Stimulated activated CD8-positive, alpha-beta memory T cell treated with anti-CD3 and anti-CD28 coated beads, Interleukin-4, amount 100 ng/mL, for 1 hour (primary cell): ENCODE measurements at places on chromosomes 16 and 17.

DNA sequence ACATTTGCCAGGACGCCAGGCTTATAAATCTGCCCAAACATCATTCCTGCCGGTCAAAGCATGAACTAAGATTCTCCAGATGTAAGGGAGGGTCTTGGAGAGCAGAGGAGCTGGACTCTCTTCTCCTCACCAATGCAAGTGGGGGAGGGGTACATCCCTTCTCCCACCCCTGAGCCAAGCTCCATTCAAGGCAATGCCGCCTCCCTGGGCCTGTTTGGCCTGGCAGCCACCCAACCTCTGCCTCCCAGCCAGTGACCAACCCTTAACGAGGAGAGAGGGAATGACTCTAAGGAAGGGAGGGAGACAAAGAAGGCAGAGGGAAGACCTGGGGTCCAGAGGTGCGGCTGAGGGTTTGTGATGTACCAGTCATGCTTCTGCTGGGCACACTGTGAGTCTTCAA lies 13.8 kb downstream of the C17orf50 start:
- no peak for DNase-seq

- no peak for DNase-seq
Observed at GRCh38 chr16:56916571-56917403, 15.2 kb upstream of the HERPUD1 start.

- no peak for DNase-seq
Observed at GRCh38 chr16:85220964-85221731, 108.9 kb upstream of the CIBAR2 start.

- DNase-seq, result no peak
Observed at GRCh38 chr16:47721006-47721637, 260.0 kb downstream of the PHKB start.

GRCh38 chr17:83190004-83190385 lies 110.6 kb downstream of the METRNL start:
- no peak for DNase-seq

DNA sequence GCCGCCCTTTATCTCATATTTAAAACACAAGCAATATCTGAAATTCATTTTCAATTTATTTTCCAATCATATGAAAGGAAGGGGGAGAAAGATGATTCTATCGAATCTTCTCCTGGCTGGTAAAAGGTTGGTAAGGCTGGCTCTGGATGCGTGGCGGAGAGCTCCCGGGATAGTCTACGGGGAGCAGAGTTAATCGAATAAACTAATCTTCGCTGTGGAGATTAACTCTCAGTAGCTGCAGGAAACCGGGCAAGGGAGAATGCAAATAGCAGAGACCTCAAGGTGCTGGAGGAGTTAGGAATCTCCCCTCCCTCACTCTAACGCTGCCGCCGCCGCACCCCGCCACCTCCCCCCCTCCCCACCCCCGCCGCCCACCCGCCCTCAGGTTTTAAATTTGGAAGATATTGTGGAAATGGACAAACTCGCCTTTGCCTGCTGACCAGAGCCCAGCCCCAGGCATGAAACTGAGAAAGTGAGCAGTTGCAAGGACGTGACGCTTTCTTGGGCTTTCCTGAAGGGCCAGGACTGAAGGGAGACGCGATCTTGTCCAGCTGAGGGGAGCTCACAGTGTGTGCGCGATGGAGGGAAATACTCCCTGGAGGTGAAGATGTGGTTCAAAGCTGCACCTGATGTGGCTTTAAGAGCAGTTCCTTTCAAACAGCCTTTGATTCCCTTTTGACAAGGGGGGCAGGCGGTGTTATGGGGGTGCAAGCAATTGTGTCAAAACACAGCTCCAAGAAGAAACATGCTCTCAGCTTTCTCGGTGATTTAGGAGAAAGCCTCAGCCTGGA lies 308.2 kb upstream of the IRX3 start:
- DNase-seq, result no peak

GRCh38 chr16:87306516-87306915 lies 10.7 kb downstream of the C16orf95 start:
- DNase-seq, result no peak

DNA sequence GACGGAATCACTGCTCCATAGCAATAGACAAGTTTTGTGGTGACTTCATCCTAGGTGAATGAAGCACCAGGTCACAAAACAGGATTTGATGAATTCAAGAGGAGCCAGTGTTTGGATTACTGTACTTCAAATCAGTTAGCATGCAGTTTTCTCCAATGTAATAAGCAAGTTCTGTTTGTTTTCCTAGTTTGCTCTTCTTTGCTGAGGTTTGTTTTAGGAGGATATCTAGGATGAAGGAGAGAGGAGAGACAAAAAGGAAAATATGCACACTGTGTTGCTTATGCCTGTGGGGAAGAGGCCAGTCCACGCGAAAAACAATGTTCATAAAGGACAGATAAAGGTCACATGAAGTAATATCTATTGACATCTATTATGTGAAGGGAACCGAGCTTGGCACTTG lies 9.0 kb downstream of the KRT37 start:
- DNase-seq, result no peak

- DNase-seq, result no peak
Observed at GRCh38 chr17:70855401-70856054, 686.2 kb downstream of the KCNJ2 start.

GRCh38 chr16:11677959-11678881 lies 10.0 kb downstream of the SNN start:
- DNase-seq, result no peak

- DNase-seq, result no peak
Observed at GRCh38 chr16:68290450-68290849, 20.3 kb downstream of the SLC7A6OS start.

GRCh38 chr17:66809408-66809807 lies 25.5 kb upstream of the CACNG5 start:
- DNase-seq, result no peak

- DNase-seq, result peak; percentile 72
Observed at GRCh38 chr17:50139950-50140885, 10.3 kb upstream of the SAMD14 start.

GRCh38 chr16:11082108-11082859 lies 137.9 kb downstream of the CLEC16A start:
- no peak for DNase-seq

DNA sequence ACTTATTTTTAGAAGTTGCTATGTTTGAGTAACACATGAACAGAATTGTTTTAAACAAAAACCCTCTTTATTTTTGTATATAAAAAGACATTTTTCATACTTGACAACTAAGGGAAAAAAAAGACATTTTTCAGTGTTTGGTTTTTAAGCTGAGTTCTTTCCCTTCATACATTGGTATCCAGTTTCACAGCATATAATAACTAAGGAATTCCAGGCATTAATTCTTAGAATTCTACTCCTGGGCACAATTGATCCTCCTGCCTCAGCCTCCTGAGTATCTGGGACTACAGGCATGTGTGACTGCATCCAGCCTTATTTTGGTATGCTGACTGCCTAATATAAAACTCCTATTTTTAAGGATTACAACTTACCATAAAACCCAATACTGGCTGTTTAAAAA lies 8.4 kb downstream of the FBXO47 start:
- no peak for DNase-seq

DNA sequence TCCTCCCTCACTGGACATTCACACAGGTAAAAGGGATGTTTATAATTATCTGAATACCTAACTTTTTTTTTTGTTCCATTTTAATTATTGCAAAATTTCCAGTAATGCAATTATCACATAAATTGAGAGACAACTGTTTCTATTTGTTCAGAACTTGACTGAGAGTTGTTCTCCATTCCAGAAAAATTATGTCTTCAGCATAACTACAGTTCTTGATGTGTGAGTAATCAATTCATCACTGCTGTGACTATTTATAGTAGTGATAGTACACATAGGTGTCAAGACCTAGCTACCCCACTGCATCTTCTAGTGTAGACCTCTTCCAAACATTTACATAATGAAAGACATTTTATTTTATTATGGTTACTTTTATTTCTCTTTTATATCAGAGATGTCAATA lies 5.8 kb upstream of the TNRC6A start:
- DNase-seq, result no peak

DNA sequence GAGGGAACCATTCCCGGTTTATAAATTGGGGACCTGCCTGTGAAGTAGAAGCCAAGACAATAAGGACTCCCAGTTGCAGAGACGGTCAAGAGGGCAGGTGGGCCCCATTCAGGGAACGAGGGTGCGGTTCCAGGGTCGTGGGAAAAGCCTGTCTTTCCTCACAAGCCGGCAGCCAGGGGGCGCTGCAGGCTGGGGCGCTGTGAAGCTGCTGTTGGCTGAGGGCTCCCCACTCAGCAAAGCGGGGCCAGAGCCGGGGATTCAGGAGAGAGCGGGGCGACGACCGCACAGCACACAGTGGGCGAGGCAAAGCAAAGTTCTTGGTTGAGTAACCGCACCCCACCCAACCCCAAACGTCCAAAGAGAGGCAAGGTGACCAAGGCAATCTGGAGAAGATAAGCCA lies 24.9 kb downstream of the CDRT15 start:
- DNase-seq, result no peak

DNA sequence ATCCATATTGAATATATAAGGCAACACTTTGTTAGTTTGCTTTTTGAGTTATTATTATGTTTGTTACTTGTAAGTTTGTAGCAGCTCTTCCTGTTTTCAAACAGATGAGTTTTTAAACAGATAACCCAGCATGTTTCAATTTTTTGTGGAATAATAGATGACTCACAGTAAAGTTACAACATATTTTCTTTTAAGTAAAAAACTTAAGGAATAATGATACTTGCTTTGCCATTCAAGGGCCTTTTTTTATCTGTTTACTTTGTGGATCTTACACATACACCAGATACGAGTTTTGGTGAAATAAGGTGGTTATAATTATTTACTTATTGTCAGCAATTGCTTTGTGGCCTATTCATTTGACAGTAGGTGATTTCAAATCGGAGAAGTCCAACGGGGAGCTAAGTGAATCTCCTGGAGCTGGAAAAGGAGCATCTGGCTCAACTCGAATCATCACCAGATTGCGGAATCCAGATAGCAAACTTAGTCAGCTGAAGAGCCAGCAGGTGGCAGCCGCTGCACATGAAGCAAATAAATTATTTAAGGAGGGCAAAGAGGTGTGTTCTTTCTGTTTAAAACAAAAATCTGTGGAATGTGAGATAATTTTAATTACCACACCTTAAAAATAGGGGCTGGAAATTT lies 66.3 kb downstream of the BPTF start:
- DNase-seq, result no peak

DNA sequence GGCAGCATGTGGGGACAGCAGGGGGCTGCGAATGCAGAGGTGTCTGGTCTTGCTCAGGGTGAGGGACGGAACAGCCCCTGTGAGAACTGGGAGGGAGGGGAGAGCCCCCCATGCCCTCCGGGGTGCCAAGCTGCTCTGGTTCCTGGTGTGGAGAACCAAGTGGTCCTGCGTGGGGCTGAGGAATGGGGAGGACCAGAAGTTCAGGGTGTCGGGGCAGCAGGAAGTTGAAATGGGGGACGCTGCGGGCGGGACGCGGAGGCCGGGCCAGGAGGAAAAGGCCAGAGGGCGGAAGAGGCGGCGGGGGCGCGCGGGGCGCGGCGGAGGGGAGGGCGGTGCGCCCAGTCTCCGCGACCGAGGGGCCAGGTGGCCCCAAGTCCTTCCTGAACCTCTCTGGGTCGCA lies 3.6 kb downstream of the ALDH3A1 start:
- no peak for DNase-seq

DNA sequence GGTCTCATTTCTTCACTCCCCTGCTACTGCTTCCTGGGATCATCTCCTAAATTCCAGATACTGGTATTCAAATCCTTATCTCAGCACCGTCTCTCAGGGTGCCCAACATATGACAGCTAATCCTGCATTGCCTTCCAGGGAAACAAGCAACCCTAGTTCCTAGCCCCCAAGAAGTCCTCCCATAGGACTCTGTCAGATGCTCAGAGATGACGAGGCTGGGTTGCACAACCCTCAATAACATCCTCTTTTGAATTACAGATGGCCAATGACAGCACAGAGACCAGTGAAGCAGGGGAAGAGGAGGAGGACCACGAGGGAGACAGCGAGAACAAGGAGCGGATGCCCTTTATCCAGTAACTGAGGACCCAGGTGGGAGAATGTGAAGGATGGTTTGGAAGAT lies 45.0 kb upstream of the CLEC3A start:
- DNase-seq, result no peak

- no peak for DNase-seq
Observed at GRCh38 chr17:37278247-37278894, 97.4 kb upstream of the C17orf78 start.

- DNase-seq, result no peak
Observed at GRCh38 chr17:17129466-17129865, 76.7 kb downstream of the PLD6 start.

DNA sequence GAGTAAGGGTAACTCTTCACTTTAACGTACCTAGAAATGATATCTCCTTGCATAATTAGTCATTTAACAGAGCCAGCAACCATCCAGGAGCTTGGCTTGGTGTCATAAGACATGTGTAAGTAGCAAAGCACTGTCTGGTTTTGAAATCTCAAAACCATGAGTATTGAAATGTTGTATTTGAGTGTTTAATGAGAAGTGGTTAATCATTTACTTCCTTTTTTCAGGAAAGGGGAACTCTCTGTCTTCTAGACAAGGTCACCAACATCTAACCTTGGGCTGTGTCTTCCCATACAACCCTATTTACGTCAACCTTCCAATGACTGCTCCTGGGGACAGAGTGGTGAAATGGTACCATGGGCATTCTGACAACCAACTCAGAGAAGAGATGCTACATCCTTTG lies 27.1 kb downstream of the PMP22 start:
- no peak for DNase-seq

DNA sequence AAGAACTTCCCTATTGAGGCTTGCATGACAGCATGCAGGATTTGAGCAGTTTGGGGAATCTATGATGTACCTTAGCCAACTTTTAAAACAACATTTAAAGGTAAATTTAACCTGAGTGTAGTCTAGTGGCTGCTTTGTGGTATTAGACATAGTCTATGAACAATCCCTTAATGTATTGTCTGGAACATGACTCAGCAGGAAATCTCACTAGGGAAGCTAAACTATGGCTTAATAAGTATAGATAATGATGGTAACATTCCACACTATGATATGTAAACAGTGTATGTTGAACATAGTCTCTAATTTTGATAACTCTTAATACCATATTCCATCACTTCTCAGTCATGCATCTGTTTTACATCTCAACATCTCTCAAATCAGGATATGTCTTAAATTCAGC lies 52.1 kb upstream of the SLC12A3 start:
- no peak for DNase-seq

- DNase-seq, result no peak
Observed at GRCh38 chr17:62899361-62899760, 66.7 kb upstream of the TANC2 start.

DNA sequence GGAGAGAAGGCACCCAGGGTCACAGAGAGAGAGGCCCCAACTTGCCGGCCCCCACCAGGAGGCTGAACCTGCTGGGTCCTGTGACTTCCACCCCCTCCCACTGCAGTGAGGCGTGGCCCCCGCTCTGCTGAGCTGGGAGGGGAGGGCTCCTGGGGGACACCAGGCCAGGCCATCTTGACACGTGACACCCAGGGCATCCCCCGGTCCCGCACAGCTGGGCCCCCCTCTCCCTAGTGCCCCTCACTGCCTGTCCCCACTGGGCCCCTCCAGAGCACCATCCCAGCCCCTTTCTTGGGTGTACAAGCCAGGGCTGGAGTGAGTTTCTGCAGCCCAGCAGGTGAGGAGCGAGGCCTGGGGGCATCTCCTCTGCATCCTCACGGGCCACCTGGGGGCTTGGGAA lies 12.4 kb downstream of the UBALD1 start:
- no peak for DNase-seq
